ENCODE measurements at places on chromosomes 3 and 15.
A peak's percentile ranks its signal among the peaks of the same experiment; 100 is the strongest.

DNA sequence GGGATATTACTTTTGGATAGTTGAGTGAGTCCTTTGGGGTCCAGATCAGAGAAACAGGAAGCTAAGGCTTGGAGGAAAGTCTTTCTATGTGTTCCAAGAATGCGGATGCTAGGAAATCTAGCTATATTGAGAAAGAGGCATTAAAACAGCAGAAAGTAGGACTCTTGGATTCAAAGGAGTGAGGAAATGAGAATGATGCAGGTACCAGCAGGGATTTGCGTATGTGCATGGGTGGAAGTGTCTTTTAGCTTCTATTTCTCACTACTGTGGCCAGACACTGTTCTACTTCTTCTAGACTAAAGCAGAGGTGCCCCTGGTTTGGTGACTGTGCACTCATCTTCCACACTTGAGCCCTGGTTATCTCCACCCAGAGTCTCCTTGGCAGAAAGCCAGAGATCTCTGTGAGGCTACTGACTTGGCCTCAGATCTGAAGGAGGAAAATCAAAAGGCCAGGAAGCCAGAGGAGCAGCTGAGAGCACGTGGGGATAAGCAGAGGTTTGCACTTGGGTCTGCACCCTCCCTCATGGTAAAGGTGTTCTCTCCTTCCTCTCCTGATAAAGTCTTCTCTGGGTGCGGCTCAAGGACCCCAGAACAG lies 44.3 kb downstream of the ATP2B2 start:
- no peak for DNase-seq

GRCh38 chr3:128493570-128494366 lies 767 bp upstream of the GATA2 start:
- DNase-seq: no peak

DNA sequence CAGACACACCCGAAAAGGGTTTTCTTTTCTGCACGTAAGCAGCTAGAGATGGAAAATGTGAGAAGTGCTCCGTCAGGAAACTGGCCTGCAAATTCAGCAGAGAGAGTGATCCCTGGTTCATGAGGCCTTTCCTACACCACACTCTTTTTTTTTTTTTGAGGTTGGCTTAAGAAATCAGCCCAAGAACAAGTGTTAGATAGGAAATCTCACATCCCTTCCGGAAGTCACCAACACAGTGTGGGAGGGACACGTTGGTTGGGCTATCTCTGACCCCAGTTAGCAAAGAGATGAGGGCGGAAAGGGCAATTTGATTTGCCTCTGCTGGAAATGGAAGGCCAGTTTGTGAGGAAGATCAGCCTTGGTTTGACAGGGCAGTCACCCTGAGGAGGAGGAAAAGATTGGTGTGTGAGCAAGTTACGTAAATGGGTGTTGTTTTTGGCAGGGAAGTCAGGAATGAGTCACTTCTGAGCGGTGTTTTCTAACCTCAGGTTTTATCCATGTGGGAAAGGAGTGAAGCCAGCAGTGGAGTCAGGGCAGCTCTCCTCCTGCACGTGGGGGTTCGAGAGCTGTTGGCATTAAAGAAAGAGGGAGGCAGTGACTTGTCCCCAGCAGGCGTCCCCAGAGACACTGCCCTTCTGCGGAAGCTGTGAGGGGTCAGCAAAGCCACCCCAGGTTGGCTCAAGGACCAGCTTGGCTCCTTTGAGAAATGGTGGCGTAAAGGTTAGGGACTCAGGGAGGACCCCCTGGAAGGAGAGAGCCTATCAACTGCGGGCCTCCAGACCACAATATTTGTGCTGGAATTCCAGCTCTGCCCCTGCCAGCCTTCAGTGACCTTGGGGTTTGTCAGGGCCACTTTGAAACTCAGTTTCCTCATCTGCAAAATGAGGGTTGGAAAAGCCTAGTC lies 237.6 kb upstream of the BHLHE40 start:
- DNase-seq: peak; percentile 91

GRCh38 chr3:167396075-167396474 lies 16.0 kb upstream of the ZBBX start:
- DNase-seq: no peak

GRCh38 chr15:62989366-62990055 lies 53.0 kb upstream of the TPM1 start:
- DNase-seq: no peak

DNA sequence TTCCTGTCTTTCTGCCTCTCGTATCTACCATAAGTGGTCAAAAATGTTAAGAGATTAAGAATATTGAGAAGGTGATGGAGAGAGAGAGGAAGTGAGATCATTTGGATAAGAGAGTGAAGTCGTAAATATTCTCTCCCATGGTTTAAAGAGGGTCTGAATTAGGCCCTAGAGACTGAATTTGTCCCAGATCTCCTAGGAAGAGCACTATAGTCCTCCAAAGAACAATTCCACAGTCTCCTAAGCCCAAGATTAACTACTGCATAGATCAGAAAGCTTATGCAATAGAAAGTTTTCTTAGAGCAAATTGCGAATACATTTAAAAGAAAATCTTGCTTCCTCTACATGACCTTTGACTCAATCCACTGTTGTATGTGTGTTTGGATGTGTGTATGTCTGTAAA lies 598.8 kb downstream of the TUSC7 start:
- DNase-seq: no peak

DNA sequence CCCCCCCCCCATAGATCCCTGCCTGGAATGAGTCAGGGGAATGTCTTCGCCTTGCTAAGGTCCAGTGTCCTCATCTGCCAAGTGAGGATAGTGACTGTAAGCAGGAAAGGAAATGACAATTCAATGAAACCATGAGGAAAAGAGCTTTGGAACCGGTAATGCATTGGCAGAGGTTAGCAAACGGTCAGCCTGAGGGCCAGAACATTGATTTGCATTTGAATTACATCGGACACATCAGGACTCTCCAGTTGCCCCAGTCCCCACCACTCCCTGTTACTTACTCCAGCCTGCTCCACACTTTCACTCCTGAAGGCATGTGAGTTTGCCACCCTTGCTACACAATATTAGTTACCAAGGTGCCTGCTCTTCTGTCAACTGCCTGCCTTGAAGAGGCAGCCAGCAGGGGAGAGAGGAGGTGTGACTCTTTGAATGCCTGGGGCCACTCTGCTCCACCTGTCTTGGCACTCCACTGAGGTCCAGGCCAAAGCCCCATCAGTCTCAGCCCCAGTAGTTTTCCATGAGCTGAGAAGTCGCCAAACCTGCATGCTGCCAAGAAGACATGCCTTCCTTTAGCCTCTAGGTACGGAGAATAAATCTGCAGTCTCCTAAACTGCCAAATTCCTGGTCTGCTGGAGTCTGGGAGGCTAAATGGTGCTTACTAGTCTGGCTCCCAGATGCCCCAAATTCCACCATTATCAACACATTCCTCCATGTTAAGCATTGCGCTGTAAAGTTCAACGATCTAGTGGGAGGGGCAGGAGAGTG lies 191.7 kb upstream of the TLE3 start:
- no peak for DNase-seq

DNA sequence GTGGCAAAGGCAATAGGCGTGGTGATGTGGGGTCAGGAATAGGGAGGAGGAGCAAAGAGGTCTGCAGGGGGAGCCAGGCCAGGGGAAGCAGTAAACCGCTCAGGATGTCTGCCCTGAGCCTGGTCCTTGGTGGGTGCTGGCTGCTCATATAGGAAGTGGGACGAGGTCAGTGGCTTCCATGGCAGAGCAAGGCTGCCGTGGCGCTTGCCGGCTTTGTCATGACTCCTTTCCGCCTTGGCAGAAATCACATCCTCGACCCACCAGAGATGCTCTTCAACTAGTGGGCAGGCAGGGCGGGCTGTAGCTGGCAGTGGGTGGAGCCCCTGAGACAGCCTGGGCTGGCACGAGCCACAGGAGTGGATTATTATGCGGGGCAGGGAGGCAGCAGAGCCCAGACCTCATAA lies 13.1 kb upstream of the SKOR1 start:
- peak; percentile 60 for DNase-seq

DNA sequence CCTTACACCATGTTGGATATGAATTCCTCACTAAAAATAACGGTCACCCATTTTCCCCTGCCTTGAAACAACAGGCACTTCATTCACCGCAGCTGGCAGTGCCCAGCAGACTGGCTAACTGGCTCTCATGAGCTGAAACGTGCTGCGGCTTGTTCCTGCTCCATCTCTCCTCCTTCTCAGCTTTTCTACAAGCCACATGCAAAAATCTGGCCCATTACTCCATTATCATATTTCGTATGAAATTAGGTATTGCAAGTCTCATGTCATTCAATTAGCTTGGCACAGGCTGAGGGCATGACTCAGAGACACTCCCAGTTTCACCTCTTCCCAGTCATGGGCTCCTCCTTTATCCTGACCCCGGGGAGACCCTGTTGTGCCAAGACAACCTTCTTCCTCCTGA lies 60.0 kb downstream of the MAGEF1 start:
- DNase-seq: no peak

GRCh38 chr3:133888726-133889340 lies 6.8 kb downstream of the RAB6B start:
- DNase-seq: no peak

- no peak for DNase-seq
Observed at GRCh38 chr3:143677430-143677829, 170.8 kb downstream of the SLC9A9 start.

GRCh38 chr3:5252131-5252530 lies 64.6 kb downstream of the EDEM1 start:
- no peak for DNase-seq

GRCh38 chr15:97976766-97977503 lies 16.4 kb downstream of the ARRDC4 start:
- no peak for DNase-seq

GRCh38 chr3:155372281-155372680 lies 78.8 kb upstream of the STRIT1 start:
- DNase-seq: no peak

GRCh38 chr3:1117843-1118473 lies 25.1 kb downstream of the CNTN6 start:
- no peak for DNase-seq

GRCh38 chr3:137219801-137220445 lies 262.1 kb downstream of the IL20RB start:
- no peak for DNase-seq

GRCh38 chr3:170759511-170760173 lies 110.4 kb downstream of the RPL22L1 start:
- DNase-seq: no peak

GRCh38 chr3:3683261-3683660 lies 116.0 kb upstream of the LRRN1 start:
- no peak for DNase-seq

GRCh38 chr3:106167728-106168127 lies 298.9 kb upstream of the CBLB start:
- DNase-seq: no peak

DNA sequence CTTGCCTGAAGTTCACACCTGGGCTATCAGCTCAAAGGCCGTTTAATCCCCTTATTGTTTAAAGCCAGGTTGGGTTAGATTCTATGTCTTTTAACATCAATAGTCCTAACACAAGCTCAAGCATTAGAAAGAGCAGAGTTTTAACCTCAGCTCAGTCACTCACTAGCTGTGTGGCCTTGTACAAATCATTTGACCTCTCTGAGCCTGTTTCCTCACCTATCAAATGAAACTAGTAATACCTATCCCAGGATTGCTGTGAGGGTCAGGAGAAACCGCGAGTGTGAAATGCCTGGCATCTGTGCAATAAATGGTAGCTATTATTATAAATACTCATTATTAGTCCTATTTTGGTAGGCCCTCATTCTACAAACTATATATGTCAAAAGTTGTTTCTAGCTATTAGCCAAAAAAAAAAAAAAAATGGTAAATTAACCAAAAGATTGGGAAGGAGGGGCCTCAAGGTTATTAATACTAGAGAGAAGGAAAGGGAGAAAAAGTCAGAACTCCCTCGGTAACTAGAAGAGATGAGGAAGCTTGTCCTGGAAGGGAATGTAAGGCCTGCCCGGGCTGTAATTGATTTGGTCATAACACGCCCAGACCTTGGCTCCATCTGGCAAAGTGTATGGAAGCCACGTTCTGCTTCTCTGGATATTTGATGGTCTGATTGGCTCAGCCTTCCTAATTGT lies 510.5 kb upstream of the PROK2 start:
- no peak for DNase-seq

DNA sequence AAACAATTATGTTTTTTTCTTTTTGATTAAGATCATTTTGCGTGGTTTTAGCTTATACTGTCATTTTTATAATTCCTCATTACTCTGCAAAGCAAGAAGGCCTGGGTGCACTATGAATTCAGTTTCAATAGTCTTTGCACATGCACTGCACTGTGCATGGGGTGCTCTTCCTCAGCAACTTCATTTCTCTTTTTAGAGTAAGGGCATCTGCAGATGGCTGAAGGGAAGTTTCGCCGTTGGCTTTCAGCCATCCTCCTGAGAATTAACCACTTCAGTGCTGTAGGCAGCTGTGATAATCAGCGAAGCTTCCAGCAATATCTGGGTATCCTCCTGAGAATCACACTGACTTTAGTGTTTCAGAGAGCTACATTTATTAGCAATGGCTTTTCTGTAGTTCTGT lies 284.8 kb downstream of the GBE1 start:
- no peak for DNase-seq

GRCh38 chr3:15255215-15255614 lies 49.2 kb downstream of the CAPN7 start:
- DNase-seq: no peak

- no peak for DNase-seq
Observed at GRCh38 chr3:140794507-140794906, 116.6 kb downstream of the TRIM42 start.

- DNase-seq: no peak
Observed at GRCh38 chr15:98905963-98906711, 101.5 kb downstream of the PGPEP1L start.

DNA sequence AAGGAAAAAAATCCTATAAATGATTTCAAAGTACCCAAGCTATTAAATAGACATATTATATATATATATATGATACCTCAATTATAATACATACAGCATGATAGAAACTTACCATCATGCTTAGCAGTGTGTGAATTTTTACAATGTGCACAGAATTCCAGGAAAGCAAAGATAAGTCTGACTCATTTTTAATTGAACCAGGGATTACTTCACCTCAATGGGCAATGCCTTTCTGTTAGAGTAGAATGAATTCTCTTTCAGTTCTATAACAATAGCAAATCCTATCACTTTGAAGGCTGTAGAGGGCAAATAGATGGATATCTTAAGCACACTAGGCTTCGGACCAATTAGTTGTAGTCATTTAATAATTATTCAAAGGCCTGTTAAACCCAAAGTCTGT lies 54.8 kb upstream of the P3H2 start:
- no peak for DNase-seq

- no peak for DNase-seq
Observed at GRCh38 chr3:14425581-14426304, 23.3 kb downstream of the SLC6A6 start.

DNA sequence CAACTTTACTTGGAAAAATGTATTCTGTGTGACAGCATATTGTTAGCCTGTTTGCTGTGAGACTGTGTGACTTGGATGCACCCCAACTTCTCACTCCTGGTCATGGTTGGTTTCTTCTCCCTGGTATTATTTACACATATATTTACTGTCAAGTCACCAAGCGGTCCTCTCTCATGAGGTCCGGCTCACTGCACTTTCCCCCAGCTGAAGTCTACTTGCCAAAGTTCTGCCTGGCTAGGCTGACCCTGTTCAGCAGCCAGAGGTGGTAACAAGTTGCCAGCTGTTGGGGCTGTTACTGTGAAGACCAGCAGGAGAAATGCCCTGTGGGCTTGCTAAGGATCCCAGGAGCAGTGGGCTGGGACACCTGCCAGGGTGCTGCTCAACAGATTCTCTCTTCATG lies 337.5 kb downstream of the MFSD1 start:
- no peak for DNase-seq
